ENCODE measurements at places on chromosomes 3 and 15. TPM values are rescaled to one million over a fixed set of nuclear protein-coding genes. Genes with fewer than 3 reads are reported as not detected.

GRCh38 chr3:66154444-66154861 lies 66.3 kb upstream of the SLC25A26 start:
- no peaks in the 10 kb centered on the region for H3K36me3 ChIP-seq
- peaks cover 12% of the 10 kb centered on the region for H3K27me3 ChIP-seq
- no peak overlapping the region for H3K27ac ChIP-seq
- no peak for DNase-seq
- no peaks in the 10 kb centered on the region for H3K4me1 ChIP-seq

Gene FEZF2
- total RNA-seq = not detected

Gene CKMT1A
- total RNA-seq = 11.4 TPM

Gene EFL1
- 44.7 TPM for total RNA-seq

DNA sequence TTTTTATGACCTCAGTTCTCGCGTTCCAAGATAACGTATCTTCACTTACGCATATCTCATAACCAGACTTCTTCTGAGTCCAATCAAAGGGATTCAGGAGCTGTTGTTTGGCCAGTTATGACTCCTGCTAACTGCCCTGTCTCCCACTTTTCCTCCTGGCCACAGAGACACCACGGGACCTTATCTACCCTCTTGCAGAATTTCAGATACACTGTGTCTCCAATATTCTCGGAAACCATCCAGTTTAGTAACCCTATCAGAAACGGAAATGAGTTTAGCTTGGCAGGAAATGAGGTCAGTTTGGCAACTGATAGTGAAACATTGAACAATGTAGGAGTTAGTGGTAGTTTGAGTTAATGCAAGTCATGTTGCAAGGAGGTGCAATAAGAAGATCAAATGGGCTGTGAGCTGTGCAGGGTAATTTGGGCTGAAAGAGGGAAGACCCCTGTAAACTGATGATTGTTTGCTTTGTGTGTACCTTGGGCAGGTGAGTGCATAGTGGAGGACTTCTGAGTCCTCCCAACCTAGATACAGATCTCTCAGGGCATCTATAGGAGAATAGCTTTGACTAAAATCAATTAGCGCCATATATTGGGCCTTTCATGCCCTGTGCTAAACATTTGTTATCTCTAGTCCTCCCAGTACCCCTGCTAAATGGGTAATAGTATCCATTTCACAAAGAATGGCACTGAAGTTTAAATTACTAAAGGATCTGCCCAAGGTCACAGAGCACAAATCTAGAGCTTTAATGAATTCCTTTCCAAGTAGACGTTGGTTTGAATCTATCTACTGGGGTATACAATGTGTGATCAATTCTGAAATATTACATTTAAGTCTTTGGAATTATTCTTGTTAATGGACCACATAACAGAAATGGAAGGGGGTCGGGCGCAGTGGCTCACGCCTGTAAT lies 41.3 kb upstream of the PIK3CB start:
- DNase-seq = no peak
- H3K27me3 ChIP-seq = no peaks in the 10 kb centered on the region
- no peak overlapping the region for H3K27ac ChIP-seq
- H3K4me1 ChIP-seq = no peaks in the 10 kb centered on the region
- H3K4me3 ChIP-seq = no peak overlapping the region
- H3K36me3 ChIP-seq = peaks cover 6% of the 10 kb centered on the region

- no peak overlapping the region for H3K4me3 ChIP-seq
- H3K4me1 ChIP-seq = peaks cover under 1% of the 10 kb centered on the region
- peaks cover 15% of the 10 kb centered on the region for H3K36me3 ChIP-seq
- H3K27ac ChIP-seq = no peak overlapping the region
- no peaks in the 10 kb centered on the region for H3K27me3 ChIP-seq
- DNase-seq = no peak
Observed at GRCh38 chr3:47005212-47006144, 26.0 kb downstream of the NBEAL2 start.

GRCh38 chr3:17656264-17656663 lies 86.2 kb downstream of the TBC1D5 start:
- no peak overlapping the region for H3K4me3 ChIP-seq
- H3K36me3 ChIP-seq = no peaks in the 10 kb centered on the region
- H3K27ac ChIP-seq = no peak overlapping the region
- H3K4me1 ChIP-seq = peaks cover 5% of the 10 kb centered on the region

Gene SCG5
- 4.0 TPM for total RNA-seq

DNA sequence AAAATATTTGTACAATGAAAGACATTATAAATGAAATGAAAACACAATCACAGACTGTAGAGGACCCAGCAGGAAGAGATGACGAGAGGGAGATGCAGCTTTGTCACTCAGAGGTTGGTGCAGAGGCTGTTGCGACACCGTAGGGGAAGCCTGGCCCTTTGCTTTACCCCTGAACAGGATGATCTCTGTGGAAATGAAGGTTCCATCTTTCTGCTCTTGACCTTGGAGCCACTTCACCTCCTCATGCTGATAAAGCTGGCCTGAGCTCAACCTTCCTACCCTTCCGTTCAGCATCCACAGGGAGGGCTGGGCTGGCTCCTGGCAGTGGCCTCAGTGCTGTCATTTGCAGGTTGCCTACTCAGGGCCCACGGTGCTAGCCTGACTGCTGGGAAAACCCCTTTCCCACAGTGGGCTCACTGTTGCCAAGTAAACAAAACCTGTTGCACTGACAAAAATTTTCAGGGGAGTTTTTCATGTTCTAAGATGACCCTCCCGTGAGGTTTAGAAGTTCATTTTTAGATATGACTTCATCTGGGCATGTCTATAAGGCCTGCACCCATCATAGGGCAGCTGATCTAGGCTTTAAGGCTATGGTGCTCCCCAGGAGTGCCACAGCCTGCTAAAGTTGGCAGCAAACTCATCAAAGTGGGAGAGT lies 3.0 kb upstream of the CD80 start:
- no peak for DNase-seq
- no peaks in the 10 kb centered on the region for H3K36me3 ChIP-seq
- H3K27me3 ChIP-seq = peaks cover 13% of the 10 kb centered on the region
- no peak overlapping the region for H3K27ac ChIP-seq
- no peak overlapping the region for H3K4me3 ChIP-seq
